Stimulated activated CD4-positive, alpha-beta T cell treated with anti-CD3 and anti-CD28 coated beads, Interleukin-1b, Interleukin-23, amount 100 ng/mL, for 1 hour (primary cell): ENCODE measurements at places on chromosomes 5 and 9.

GRCh38 chr5:73137563-73138530 is 17.5 kb downstream of the TMEM171 start:
- no peak for DNase-seq

DNA sequence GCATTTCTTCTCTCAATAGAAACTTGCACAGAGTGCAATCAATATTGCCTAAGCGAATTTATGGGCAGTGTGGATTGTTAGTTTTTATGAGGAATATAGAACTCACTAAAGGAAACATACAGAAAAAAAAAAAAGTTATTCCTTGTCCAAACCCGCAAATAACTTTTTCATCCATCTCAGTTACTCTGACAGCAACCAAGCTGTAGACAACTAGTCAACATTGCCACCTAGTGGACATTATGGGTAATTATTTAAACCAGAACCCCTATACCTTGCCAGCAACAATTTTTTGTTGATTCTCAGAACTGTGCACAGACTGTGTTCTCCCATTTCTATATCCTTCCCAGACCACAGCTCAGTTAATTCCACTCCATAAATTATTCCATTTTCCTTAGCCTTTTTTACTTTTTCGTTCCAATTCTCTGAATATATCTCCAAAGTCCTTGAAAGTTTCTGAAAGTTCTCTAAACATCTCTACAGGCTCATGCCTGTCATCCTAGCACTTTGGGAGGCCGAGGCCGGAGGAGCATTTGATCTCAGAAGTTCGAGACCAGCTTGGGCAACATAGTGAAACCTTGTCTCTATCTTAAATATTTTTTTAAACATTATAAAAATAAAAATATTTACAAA is 2.6 kb upstream of the AFAP1L1 start:
- DNase-seq = no peak

DNA sequence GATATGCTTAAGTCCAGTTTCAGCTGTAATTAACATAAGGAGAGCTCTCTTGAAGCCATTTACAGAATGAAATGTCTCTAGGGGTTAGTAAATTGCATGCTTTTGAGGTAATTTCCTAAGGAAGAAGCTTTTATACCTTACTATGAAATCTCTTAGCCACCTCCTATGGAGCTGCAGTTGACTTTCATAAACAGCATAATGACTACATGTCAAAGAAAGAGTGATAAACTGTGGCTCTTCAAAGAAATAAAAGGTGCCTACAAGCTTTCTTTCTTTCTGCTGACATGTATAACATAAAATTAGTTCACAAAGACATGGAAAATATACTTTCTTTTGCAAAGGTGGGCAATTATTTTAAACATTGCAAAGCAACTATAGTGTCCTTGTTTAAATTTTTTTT is 90.8 kb downstream of the TMEM167A start:
- no peak for DNase-seq

GRCh38 chr9:116316246-116316645 is 162.7 kb downstream of the PAPPA start:
- DNase-seq = no peak

DNA sequence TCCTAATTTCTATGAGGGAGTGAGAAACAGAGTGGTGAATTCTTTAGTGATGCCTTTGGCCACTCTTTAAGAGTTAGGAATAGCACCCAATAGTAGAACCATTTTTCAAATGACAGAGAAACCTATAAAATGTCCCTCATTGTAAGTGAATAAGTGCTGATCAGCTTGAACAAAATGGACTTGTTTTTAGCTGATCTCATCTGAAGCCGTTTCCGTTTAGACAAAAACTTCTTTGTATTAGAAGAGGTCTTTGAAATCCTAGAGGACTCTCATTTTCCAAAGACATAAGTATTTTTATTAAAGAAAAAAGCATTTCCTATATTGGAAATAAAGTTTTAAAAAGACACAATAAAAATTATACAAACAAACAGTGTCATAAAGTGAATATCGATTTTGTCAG is 273.9 kb downstream of the ARHGEF28 start:
- DNase-seq = no peak

DNA sequence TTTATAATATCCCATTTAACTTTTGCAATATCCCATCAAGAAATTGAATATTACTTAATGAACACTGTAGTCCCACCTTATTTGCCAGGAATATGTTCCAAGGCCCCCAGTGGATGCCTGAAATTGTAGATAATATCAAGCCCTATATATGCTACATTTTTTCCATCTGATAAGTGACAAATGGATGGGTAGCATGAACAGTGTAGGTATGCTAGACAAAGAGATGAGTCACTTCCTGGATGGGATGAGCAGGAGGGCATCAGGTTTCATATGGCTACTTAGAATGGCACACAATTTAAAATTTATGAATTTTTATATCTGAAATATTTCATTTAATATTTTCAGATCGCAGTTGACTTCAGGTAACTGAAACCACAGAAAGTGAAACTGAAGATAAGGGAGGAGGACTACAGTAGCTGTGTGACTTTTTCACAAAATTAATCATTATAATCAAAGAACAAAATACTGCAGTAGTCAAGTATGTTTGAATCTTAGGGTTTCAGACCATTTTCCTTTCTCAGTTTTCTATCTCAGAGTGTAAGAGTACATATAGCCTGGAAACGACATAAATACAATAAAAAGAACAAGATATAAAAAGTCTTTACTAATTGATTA is 636.4 kb upstream of the ARRDC3 start:
- no peak for DNase-seq

GRCh38 chr5:113510836-113511451 is 2.5 kb upstream of the YTHDC2 start:
- DNase-seq = no peak

- DNase-seq = no peak
Measured at GRCh38 chr5:1557114-1557873, 33.5 kb upstream of the LPCAT1 start.

- DNase-seq = no peak
Measured at GRCh38 chr9:134695144-134695543, 53.5 kb downstream of the COL5A1 start.

- DNase-seq = no peak
Measured at GRCh38 chr9:129436751-129437625, 183.9 kb downstream of the C9orf50 start.

DNA sequence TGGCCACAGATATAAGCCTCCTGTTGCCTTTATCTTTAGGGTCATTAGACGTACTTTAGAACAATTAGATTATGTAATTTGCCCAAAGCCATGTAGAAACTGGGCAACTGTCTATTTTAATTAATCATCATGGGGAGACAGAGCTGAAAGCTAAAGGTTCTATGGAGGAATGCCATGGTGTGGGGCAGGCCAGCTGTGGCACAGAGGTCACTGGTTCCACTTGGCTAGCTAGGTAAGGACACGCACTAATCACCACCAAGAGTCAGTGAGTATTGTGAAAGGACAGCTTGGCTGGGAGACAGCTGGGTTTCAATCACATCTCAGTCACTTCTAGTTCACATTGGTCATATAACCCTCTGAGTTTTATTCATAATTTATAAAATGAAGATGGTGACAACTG is 81.7 kb downstream of the HMHB1 start:
- DNase-seq = no peak

DNA sequence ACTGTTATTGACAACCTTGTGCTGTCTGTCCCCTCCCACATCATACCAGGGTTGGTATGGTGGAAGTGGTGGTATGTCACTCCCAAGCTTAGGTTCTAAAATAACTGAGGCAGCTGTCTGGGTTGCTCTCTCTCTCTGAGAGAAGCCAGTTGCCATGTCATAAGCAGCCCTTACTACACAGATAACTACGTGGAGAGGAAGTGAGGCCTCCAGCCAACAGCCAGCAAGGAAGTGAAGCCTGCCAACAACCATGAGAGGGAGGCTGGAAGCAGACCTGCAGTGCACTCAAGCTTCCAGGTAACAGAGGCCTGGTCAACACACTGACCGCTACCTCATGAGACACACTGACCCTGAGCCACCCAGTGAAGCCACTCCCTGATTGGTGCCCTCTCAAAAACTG is 18.6 kb downstream of the CTNNAL1 start:
- DNase-seq = no peak

GRCh38 chr5:35095366-35095765 is 47.6 kb upstream of the AGXT2 start:
- no peak for DNase-seq

DNA sequence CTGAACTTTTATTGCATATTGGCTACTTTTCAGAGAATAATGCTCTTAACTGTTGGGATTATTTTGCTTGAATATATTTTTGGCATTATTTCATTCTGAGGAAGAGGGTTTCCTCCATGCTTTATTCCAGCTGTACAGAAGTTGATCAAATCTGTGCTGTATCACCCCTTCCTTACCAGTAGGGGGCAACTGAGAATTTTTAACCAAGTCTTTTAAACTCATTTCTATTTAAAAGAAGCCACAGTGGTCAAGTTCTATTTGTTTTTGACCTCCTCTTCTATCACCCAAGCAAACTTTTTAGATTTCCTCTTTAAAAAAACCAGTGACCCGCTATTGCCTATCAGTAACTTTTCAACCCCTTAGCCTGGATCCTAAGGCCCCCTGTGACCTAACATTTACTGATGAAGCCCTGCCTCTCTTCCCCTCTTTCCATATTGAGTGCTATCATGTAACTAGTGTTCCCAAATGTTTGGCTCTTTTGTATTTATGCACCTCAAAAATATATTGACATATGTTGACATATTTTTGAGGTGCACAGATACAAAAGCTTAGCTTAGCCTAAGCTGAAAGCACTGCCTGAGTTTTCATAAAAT is 80.6 kb downstream of the FBXO4 start:
- DNase-seq = no peak

DNA sequence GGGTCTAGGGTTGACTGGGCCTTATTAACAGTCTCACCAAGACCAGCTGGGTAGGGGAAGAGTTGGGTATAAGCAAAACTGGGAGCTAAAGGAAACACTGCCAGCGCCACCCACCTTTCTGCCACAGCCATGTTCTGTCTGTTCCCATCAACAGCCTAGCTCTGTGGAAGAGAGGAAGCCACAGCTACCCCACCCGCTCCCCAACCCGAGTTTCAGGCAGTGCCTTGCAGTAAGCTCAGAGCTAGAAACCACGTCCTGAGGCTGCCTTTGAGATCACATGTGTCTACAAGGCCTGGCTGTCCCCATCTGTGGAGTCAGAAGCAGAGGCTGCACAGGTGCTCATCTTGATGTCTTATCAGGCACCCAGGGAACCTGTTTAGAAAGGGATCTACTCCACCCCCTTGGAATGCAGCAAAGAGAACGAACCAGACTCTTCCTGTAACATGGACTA is 15.3 kb downstream of the HNRNPH1 start:
- DNase-seq = no peak

DNA sequence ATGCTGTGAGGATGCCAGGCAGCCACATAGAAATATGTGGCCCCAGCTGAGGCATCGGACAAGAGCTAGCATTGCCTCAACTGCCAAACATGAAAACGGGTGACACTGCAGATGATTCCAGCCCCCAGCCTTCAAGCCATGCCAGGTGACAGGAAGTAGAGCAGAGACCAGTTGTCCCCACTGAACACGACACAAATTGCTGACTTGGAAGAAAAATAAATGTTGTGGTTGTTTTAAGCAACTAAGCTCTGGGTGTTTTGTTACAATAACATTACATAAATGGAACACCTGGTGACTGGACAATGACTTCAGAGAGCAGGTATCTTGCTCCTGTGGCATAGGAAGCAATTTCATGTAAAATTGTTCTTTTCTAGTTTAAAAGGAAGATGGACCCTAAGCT is 154.2 kb downstream of the KIF4B start:
- no peak for DNase-seq

DNA sequence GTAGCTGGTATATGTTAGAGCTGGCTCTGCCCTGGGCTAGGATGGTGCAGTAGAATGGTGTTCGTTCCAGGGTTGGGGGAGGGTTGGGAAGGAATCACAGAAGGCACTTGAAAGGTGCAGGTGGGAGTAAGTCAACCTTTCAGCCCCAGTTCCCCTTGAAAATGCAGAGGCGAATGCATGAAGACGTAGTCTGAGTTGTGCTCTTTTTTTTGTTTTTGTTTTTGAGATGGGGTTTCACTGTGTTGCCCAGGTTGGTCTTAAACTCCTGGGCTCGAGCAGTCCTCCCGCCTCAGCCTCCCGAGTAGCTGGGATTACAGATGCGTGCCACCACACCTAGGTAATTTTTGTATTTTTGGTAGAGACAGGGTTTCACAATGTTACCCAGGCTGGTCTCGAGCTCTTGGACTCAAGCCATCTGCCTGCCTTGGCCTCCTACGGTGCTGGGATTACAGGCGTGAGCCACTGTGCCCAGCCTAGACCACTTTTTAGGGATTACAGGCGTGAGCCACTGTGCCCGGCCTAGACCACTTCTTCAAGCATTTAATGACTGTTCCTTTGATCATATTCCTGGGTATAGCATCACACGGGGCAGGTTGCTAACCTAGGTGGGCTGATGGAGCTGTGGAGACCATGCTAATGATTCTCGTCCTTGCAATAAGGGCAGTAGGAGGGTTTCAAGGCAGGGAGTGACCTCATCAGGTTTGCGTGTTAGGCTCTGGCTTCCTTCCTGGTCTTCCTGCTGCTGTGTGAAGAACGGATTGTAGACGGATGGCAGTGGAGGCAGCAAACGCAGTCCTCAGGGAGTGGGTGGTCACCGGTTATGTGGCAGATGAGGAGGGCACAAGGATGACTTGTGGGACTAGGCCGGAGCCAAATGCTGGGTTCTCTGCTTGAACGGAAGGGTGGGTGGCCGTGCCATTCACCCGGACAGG is 13.7 kb downstream of the EHMT1 start:
- no peak for DNase-seq

GRCh38 chr5:62577488-62577887 is 1.1 kb upstream of the LRRC70 start:
- DNase-seq = no peak

- DNase-seq = no peak
Measured at GRCh38 chr9:99948896-99949295, 42.4 kb downstream of the STX17 start.

DNA sequence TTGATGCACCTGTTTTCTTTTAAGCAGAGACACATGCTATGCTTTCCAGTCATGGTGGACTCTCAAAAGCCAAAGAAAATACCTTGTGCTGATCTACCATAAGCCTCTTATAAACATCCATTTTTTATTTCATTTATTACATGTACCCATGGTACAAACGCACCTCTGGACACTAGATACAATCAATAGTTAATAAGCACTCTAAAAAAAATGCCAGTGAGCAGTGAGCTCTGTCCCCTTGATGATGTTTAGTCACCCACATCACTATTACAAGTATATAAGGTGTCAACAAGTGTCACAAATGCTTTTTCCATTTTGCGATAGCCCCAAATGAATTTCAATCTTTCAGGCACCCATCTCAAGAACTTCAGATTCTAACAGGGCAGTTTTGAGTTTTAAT is 5.9 kb downstream of the KLF4 start:
- DNase-seq = no peak

DNA sequence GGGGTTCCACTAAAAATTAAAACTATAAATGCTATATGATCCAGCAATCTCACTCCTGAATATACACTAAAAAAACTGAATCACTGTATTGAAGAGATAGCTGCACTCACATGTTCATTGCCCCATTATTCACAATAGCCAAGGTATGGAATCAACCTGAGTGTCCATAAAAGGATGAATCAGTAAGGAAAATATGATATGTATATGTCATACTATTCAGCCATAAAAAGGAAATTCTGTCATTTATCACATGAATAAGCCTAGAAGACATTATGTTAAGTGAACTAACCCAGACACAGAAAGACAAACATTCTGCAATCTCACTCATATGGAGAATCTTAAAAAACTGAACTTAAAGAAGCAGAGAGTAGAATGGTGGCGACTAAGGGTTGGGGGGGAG is 1376.2 kb upstream of the CDH9 start:
- DNase-seq = no peak

GRCh38 chr9:93776256-93776655 is 178.9 kb downstream of the BARX1 start:
- no peak for DNase-seq

- DNase-seq = no peak
Measured at GRCh38 chr9:13439685-13440476, 160.4 kb upstream of the MPDZ start.
